ENCODE measurements at places on chromosomes 3 and 15.

DNA sequence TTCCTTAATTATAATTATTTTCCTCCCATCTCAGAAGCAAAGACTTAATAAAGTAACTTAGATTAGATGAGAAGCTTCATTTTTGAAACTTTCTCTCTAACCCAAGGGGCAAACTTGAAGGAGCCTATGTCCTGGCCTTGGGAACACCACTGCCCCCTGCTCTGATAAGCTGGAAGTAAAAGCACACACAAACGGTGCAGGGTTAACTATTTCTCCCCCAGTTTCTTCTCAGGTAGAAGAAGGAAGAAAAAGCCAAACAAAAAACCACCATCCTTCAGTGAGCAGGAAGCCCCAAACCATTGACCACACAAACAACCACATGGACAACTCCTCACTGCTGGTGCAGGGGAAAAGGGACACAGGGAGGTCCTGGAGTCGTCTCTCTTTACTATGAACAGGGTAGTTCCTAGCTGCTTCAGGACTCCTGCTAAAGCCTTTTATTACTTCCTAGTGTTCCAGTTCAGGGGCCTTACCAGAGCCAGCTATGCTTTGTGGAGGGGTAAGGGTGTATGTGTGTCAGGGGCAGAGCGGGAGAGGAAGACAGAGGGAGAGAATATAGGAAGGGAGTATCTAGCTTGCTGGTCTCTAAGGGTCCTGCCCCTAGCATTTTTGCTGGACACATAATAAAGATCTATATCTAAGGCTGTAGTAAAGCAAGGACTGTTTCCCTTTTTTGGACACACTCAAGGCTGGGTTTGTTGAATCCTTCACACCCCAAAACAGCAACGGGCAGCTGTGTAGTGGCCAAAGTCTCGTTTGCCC lies 94.0 kb upstream of the UMPS start:
- DNase-seq = no peak

DNA sequence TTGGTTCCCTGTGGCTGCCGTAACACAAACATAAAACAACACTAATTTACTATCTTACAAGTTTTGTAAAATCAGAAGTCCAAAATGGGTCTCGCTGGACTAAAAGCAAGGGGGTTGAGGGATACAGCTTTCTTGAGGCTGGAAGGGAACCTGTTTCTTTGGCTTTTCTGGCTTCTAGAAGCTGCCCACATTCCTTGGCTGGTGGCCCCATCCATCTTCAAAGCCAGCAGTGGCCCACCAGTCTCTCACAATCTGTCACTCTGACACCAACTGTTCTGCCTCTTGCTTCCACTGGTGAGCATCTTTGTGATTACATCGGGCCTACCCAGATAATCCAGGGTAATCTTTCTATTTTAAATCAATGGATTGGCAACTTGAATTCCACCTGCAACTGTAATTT lies 1.1 kb upstream of the ANPEP start:
- no peak for DNase-seq

- DNase-seq = no peak
These were observed 33.1 kb downstream of the TP63 start for GRCh38 chr3:189664311-189664710.

GRCh38 chr15:90557186-90558084 lies 27.7 kb downstream of the CRTC3 start:
- peak; percentile 8 for DNase-seq

GRCh38 chr3:154795582-154795981 lies 284.5 kb upstream of the MME start:
- no peak for DNase-seq

DNA sequence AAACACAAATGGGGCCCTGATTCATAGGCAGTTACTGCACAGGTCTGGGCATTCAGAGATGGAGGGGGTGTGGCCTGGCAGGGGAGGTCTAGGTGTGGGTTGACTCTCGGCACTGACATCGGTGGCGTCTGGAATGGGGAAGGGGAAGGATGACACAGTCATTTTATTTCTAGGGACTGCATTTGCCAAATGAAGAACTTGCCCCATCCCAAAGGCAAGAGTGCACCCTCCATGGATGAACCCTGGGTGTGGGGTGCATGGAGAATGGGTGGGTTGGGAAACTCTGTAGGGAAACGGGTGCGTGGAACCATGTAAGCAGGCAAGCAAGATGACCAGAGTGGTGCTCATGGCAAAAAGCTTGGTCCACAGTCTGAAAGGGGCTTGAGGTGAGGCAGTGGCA lies 24.5 kb downstream of the SLC6A20 start:
- no peak for DNase-seq

- DNase-seq = peak; percentile 13
These were observed 36.0 kb downstream of the MORC1 start for GRCh38 chr3:109081746-109082510.

GRCh38 chr3:30293621-30294240 lies 312.7 kb upstream of the TGFBR2 start:
- no peak for DNase-seq

DNA sequence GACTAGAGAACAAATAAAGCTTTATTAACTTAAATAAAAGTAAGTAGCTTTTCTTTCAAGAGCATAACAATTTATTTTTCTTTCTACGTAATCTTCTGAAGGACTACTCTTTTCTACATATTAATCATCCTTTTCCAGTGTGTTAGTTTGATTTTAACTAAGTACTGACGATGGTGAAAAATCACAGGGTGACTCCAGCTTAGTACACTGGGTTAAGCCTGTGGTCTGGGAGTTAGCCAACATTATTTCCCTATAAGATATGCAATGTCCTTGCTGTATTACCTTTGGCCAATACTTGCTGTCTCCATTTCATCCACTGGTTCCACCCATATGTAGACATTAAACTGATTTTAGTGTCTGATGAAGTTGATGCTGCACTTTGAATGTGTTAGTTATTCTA lies 508.6 kb upstream of the SUCLG2 start:
- peak; percentile 66 for DNase-seq

- DNase-seq = no peak
These were observed 344.2 kb upstream of the GRM7 start for GRCh38 chr3:6516694-6517093.

DNA sequence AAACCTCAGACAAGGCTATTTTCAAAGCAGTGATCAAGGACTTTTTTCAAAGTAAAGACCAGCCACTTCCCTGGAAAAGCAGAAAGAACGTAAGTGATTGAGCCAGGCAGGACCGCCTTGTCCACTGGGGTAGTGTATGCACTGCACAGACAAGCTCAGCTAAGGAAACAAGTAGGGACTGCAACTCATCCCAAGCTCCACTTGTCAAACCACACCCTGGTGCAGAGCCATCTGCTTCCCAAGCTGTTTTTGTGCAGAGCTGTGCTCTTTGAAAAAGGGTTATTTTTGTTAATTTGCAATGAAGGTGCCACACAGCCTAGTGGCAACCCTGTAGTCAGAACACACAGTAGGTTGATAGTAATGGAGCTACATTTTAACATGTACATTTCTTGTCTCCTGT lies 193.3 kb downstream of the ADAMTS9 start:
- DNase-seq = no peak

GRCh38 chr3:168292296-168292695 lies 196.6 kb upstream of the GOLIM4 start:
- DNase-seq = no peak

GRCh38 chr15:75706682-75706954 lies 6.0 kb downstream of the CSPG4 start:
- no peak for DNase-seq

GRCh38 chr3:57127891-57128518 lies 37.1 kb downstream of the IL17RD start:
- DNase-seq = no peak

- DNase-seq = no peak
These were observed 253 bp downstream of the IFT80 start for GRCh38 chr3:160398820-160399124.
